Brain (organoid and tissue), 16 donors: ENCODE measurements at places on chromosomes 1 and 21. TPM values are rescaled to one million over a fixed set of nuclear protein-coding genes. Genes with fewer than 3 reads are reported as not detected.

DNA sequence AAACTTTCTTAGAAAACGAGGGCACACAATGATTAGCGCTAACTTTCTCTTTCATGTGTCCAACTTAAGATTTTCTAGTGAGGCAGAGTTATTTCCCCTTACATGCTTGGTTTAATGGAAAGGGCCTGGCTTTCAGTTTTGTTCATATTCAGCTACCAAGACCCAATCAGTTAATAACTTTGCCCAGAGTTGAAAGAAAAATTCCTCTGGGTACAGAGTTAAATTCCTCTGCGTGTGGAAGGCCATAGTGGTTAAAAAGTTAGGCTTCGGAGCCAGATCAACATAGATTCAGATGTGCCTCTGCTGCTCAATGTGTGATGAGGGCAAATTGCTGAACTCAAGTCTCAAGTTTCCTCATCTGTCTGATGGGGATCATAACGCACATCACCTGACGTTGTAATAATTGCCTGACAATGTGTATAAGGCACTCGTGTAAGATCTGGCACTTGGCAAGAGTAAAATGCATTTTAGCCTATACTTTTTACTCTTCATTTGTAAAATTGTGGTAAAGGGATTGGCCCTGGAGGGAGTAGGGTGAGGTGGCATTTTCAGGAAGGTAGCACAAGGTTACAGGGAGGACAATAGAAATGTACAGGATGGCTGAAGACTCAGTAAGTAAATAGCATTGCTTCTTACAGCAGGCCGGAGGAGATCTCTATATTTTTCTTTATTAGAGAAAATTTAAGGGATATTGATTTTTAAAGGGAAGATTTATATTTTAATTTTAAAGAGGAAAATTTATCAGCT lies 103.4 kb downstream of the ROR1 start:
- no peak for DNase-seq

- DNase-seq: no peak
Measured at GRCh38 chr1:245652660-245653427, 498.1 kb downstream of the KIF26B start.

The CRB1 gene
- polyA plus RNA-seq: 3.8 TPM

The NBL1 gene
- 206 TPM for polyA plus RNA-seq

DNA sequence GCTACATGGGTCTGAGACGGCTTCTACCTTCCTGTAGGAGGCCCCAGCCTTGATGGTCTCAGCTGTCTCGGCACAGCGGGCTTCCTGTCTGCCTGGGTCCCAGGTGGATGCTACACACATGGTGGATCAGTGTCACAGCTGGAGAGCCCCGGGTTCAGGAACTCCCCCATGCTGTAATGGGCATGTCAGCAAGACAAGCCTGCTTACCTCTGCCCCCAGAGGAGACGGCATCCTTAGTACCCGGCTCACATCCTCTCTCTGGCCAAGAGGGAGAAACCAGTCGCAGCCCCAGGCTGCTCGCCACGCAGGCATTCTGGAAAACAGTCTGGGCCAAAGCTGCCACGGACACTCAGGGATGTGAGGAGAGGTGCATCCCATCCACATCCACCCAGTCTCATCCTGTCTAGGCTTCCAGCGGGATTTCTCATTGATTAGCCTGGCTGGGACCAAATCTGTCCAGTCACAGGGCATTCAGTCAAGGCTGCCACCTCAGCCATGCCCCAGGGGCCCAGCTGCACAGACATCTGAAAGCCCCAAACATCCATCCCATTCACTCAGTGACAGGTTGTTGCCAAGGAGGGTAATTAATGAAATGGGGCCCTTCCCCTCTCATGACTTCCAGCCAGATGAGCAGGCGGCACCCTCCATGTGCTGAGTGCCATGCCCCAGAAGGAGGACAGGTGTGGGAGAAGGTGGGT lies 10.5 kb downstream of the SNAP47 start:
- no peak for DNase-seq

DNA sequence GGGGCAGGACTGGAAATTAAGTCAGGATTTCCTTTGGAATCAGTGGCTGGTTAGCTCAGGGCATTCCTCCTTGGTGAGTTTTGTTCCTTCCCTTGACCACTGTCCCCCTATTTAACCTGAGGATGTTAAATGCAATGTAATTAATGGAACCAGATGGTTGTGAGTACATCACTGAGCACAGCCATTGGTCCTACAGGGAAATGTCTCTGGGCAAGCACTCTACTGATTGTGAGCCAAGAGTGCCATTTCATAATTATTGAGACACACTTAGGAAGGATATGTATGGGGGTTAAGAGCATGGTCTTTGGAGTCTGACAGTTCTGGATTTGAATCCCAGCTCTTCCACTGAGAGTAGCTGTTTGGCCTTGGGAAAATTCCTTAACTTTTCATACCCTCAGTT lies 74.4 kb downstream of the SPAG17 start:
- DNase-seq: no peak

DNA sequence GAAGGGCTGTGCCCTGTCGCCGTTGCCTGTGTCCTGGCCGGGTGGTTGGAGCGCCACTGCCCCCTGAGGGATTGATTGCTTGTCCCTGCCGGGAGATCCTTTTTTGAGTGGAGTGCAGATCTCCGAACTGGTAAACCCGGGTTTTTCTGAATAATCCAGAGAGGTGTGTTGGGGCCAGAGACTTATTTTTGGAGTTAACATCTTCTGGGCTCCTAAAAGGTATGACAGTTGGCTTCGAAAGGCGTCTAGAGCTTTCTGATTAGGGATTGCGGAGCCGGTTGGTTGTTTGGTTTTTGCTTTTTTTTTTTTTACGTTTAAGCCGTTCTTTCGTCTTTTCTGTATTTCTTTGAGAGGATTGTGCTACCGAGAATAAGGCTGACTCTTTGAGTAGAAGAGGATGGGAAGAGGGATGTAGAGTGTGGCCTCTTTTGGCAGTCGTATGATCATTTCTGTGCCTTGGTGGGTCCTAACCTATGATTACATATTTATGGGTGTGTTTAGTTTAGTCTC lies 756 bp downstream of the RLF start:
- no peak for DNase-seq

- no peak for DNase-seq
Measured at GRCh38 chr1:28439320-28439719, 66.5 kb upstream of the RCC1 start.

- no peak for DNase-seq
Measured at GRCh38 chr1:22208268-22208972, 65.5 kb upstream of the WNT4 start.

The CFHR2 gene
- not detected for polyA plus RNA-seq

The SLC30A7 gene
- polyA plus RNA-seq: 1.8 TPM

The GUCA2B gene
- polyA plus RNA-seq: not detected

- no peak for DNase-seq
Measured at GRCh38 chr1:116991171-116991845, 10.3 kb upstream of the CD101 start.

The ANGPTL3 gene
- polyA plus RNA-seq: not detected

The SERINC2 gene
- 64.8 TPM for polyA plus RNA-seq

DNA sequence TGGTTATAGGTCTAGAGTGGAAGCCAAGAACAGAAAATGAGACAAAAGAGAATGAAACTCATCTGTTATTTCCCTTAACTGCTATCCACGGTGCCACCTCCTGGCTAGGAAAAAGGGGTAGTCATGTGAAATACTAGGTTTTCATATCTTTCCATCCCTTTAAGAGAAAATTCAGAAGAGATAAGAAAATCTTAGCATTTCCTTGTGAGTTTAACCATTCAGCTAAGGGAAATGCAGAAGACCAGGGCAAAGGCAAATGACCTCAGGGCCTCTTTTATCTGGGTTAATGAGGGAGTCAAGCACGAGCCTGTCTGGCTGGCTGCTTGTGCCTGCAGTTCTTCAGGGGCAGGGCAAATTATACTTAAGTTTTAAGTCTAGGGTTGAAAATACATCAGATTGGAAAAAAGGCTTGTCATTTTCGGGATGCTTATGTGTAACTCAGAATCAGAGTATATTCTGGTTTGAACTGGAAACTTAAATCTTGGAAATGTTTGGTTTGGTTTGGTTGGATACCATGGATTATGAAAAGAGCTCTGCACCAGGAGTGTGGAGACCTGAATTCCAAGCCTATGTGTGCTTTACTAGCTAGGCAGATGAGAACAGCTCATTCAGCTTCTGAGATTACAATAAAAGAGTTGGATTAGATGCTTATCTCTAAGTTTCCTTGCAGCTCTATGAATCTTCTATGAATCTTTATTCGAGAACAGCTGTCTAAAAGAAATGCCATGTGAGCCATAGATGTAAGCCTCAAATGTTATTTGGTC lies 19.9 kb downstream of the NIBAN1 start:
- no peak for DNase-seq

- no peak for DNase-seq
Measured at GRCh38 chr1:3323021-3323795, 131.3 kb upstream of the ARHGEF16 start.

DNA sequence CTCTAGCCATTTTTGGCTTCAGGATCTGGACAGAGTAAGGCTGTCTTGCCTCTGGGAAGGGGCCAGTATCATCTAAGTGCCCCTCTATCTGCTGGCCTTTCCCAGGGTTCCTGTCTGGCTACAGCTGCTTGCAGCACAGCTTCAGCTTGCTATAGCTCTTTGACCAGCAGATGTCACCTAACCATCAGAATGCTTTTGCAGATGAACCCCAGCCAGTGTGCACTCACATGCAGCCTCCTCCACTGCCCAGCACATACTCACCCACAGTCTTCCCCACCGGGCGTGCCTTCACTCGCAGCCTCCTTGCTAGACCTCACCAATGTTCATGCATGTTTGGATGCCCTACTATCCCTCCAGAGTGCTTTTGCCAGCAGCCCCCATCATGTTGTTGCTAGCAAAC lies 769.0 kb downstream of the BRINP3 start:
- no peak for DNase-seq

The DCAF6 gene
- polyA plus RNA-seq: 19.0 TPM

DNA sequence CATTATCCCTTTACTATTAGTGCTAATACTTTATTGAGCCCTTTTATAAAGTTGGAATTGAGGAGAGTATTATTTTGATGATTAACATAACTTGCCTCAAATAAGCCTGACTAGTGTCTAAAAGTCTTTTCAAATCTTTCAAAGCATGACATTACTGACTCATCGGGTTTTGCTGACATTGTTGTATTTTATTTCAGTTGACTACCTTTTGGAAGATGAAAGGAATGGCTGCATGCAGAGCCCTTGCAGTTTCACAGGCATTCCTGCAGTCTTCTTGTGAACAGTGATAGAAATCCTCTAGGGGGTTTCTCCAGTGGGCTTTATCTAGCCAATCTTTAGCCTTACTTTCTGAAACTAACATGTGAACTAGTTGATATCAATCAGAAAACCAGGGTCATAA lies 43.0 kb upstream of the TMEM61 start:
- peak; percentile 78 for DNase-seq

GRCh38 chr1:26784023-26784871 lies 3.5 kb upstream of the PIGV start:
- peak; percentile 57 for DNase-seq

GRCh38 chr1:204641936-204642335 lies 43.6 kb downstream of the LRRN2 start:
- DNase-seq: no peak

The TNFRSF18 gene
- 2.0 TPM for polyA plus RNA-seq

DNA sequence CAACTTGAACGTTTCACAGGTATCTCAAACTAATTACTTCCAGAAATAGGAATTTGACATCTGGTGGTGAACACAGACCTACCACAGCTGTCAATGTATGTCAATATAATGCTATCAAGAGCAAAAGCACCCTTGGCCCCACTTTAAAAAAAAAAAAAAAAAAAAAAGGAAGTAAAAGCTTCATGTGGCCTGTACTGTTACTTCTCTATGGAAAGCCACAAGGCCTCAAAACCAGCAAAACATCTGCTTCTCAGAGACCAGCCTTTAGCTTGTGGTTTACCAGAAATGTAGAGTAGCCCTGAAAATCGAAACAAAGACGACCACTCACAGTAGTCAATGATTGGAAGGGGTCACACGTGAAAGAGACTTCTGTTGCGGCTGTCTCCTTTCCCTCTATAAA lies 109.6 kb downstream of the SLC45A1 start:
- DNase-seq: no peak

DNA sequence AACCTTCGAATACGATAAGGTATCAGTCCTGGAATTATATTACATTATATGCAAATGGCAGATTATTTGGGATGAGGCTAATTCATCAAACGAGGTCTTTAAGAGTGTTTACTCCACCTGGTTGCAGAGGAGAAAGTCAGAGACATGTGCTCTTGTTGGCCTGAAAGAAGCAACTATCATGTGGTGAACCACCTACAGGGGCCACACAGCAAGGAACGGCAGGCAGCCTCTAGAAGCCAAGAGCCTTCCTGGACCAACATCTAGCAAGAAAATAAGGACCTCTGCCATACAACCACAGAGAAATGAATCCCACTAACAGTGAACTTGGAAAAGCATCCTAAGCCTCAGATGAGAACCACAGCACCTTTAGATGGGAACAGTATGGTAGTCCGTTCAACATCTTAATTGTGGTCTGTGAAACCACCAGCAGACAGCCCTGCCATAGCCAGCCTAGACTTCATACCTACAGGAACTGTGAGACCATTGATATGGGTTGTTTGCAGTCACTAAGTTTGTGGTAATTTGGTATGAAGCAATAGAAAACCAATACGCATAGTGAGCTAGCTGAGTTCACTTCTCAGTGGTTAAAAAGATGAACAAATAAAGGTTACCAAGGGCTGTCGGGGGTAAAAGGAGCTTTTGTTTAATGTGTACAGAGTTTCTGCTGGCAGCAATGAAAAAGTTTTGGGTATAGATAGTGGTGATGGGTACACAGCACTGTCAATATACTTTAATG lies 345.7 kb upstream of the RUNX1 start:
- DNase-seq: no peak

GRCh38 chr1:70717656-70718055 lies 306.6 kb downstream of the CTH start:
- DNase-seq: no peak
